ENCODE measurements at places on chromosomes 4 and X.

DNA sequence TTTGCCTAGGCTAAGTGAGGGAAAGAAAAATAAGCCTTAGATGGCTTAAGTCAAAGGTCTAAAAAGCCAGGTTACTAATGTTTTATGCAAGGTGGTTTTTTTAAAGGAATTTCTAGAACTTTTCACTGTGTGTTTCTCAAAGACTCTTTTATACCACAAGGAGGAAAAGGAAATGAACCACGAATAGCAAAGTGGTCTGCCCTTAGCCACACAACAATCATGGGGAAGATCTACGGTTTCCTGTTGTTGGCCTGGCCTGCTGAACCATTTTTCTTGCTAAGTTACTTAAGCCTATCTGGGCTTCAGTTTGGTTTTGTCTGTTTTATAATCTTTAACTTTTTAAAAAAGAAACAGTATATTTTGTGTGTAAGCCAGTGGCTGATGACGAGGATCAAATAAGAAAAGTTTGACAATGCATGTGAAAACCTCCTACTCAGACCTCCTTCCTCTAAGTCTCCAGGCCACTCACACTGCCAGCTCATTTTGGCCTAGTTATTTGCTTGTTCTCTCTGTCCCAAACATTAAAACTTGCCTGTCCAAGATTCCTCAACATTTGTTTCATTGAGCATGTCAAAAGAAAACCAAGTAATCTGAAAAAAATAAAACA, 56.7 kb upstream of the COL25A1 start:
- peak; percentile 62 for DNase-seq
- H3K4me1 ChIP-seq = peaks cover 44% of the 10 kb centered on the region
- H3K36me3 ChIP-seq = peaks cover 9% of the 10 kb centered on the region
- peak overlapping the region; percentile 75 for H3K4me3 ChIP-seq
- H3K27me3 ChIP-seq = peaks cover 54% of the 10 kb centered on the region

- H3K36me3 ChIP-seq = no peaks in the 10 kb centered on the region
- no peak for DNase-seq
- H3K27ac ChIP-seq = no peak overlapping the region
- no peaks in the 10 kb centered on the region for H3K4me1 ChIP-seq
- H3K27me3 ChIP-seq = no peaks in the 10 kb centered on the region
- H3K4me3 ChIP-seq = no peak overlapping the region
These were observed 3.9 kb downstream of the TREX2 start for GRCh38 chrX:153441981-153442380.

DNA sequence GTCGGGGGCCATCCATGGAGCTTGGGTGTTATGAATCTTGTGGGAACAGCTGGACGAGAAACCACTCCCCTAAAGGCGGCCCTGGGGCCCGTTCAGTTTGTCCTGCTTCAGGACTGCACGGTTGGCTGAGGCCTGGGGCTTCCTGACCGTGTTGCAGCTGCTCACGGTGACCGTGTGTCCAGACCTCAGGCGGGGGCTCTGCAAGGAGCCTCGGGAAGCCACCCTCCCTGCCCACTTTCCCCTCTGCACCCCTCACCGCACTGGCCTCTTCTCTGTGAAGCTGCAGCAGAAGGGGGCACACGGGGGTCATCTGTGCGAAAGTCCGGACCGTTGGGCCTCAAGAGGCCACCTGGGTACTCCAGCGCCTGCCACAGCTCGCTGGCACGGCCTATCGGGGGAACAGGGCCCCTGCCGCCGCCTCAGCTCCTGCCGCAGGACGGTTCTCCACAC, 29.4 kb downstream of the UVSSA start:
- no peak for DNase-seq
- H3K4me3 ChIP-seq = no peak overlapping the region
- H3K4me1 ChIP-seq = no peaks in the 10 kb centered on the region

DNA sequence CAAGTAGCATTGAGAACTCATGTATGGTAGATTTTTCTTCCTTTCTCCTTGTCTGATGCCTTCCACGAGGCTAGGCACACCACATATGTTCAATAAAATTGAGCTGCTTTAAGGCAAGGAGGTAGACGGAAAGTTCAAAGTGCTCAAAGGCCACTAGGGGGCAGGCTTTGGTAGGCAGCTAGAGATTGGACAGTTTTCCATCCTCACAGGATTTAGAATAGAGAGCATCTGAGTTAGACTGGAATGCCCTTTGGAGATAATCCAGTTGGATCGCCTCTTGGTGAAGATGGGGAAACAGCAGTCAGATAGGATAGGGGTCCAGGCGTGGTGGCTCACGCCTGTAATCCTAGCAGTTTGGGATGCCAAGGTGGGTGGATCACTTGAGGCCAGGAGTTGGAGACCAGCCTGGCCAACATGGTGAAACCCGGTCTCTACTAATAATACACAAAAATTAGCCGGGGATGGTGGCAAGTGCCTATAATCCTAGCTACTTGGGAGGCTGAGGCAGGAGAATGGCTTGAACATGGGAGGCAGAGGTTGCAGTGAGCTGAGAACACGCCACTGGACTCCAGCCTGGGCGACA, 30.4 kb downstream of the ELF4 start:
- H3K27me3 ChIP-seq = no peaks in the 10 kb centered on the region
- H3K4me1 ChIP-seq = peaks cover 30% of the 10 kb centered on the region
- peaks cover 24% of the 10 kb centered on the region for H3K36me3 ChIP-seq

DNA sequence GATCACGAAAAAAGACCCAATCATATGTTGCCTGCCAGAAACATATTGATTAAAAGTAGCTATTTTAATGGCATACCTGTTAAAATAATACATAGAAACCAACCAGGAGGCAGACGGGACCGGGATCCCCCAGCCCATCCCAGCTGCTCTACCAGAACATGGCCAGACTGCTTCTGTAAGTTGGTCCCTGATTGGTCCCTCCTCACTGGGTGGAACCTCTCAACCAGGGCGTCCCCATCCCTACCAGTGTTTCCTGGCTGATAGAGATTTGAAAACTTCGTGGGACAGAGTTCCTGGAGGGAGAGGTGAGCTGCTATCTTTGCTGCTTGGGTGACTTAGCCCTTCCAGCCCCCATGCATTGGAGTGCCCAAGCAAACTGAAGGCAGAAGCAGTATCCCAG, 256.2 kb downstream of the TRAM1L1 start:
- no peaks in the 10 kb centered on the region for H3K27me3 ChIP-seq
- H3K27ac ChIP-seq = no peak overlapping the region
- DNase-seq = no peak
- H3K36me3 ChIP-seq = no peaks in the 10 kb centered on the region

GRCh38 chr4:147975933-147976928, 244.3 kb downstream of the ARHGAP10 start:
- H3K4me1 ChIP-seq = peaks cover 29% of the 10 kb centered on the region
- peaks cover 3% of the 10 kb centered on the region for H3K27me3 ChIP-seq
- no peak overlapping the region for H3K27ac ChIP-seq

GRCh38 chr4:10108818-10109783, 7.5 kb downstream of the WDR1 start:
- peak overlapping the region; percentile 68 for H3K4me3 ChIP-seq
- H3K27ac ChIP-seq = peak overlapping the region; percentile 64
- DNase-seq = no peak
- no peaks in the 10 kb centered on the region for H3K27me3 ChIP-seq
